Naive thymus-derived CD8-positive, alpha-beta T cell (primary cell): ENCODE measurements at places on chromosomes 4 and X. TPM values are rescaled to one million over a fixed set of nuclear protein-coding genes. Genes with fewer than 3 reads are reported as not detected.

GRCh38 chr4:61431131-61431530, 231.0 kb downstream of the ADGRL3 start:
- DNase-seq, result no peak
- no peaks in the 10 kb centered on the region for H3K27me3 ChIP-seq
- H3K4me3 ChIP-seq, result no peak overlapping the region
- no peaks in the 10 kb centered on the region for H3K4me1 ChIP-seq

Gene C4orf51
- not detected for total RNA-seq

- H3K4me3 ChIP-seq, result no peak overlapping the region
- no peak overlapping the region for H3K27ac ChIP-seq
- no peak for DNase-seq
- H3K36me3 ChIP-seq, result no peaks in the 10 kb centered on the region
Observed at GRCh38 chr4:98686043-98686707, 27.8 kb upstream of the TSPAN5 start.

Gene CFI
- total RNA-seq, result not detected

Gene PALLD
- 0.34 TPM for total RNA-seq
